Head of caudate nucleus (tissue), 42 donors: ENCODE measurements at places on chromosomes 13 and 19.
A peak's percentile ranks its signal among the peaks of the same experiment; 100 is the strongest.

DNA sequence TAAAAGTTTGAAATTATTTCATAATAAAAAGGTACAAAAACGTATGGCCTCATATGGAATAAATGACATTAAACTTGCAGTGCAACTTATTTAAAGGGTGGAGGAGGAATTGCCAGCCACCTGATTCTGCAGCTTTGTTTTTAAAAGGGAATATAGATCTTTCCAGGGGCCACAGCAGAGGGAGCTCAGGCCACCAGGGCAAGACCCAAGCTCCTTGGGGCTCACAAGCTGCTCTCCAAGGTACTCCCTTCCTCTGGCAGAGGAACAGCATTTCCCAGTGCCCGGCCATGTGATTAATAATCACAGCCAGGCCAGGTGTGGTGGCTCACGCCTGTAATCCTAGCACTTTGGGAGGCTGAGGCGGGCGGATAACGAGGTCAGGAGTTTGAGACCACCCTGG lies 6.2 kb downstream of the ACOD1 start:
- no peak for DNase-seq

GRCh38 chr19:15934332-15935078 lies at the start of gene CYP4F11:
TSS of gene CYP4F11 (minus strand) at chr19:15934529. CDS start at chr19:15934408, 121 bp downstream.
- peak; percentile 83 for DNase-seq

DNA sequence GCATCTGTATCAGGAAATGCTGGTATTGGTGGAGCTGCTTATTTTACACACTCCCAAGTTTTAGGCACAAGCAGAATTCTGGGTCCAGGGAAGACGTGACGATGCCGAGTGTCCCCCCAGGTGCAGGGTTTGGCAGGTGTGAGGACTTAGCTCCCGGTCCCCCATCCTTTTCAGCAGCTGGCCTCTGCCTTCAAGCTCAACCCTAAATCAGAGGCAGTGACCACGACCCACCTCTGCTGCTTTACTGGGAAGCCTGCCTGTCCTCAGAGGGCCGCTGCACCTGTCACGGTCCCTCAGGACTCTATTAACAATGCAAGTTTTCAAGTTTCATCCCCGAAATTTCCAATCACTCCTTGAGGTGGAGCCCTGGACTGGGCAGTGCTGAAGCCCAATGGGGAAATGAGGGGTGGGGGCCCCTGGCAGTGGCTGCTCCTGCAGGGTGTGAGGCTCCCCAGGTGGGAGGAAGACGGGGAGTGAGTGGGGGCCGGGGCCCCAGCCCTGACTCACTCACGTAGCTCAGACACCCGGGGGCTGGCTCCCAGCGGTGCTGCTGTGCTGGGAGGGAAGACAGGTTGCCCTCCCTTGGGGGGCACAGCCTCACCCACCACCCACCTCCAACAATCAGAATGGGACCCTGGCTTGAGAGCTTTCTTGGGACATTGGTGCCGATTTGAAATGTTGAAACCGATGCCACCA lies 92.6 kb upstream of the MCF2L start:
- peak; percentile 26 for DNase-seq

DNA sequence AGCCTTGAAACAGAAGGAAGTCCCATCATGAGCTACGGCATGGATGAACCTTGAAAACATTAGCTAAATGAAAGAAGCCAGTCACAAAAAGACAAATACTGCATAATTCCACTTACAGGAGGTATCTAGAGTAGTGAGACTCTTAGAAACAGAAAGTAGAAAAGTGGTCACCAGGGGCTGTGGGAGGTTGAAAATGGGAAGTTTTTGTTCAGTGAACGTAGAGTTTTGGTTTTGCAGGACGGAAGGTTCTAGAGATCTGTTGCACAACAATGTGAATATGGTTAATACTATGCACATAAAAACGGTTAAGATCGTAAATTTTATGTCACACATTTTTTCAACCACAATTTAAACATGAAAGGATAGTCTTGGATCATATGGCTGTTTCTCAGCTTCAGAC lies 11.9 kb upstream of the SLC10A2 start:
- DNase-seq, result no peak

DNA sequence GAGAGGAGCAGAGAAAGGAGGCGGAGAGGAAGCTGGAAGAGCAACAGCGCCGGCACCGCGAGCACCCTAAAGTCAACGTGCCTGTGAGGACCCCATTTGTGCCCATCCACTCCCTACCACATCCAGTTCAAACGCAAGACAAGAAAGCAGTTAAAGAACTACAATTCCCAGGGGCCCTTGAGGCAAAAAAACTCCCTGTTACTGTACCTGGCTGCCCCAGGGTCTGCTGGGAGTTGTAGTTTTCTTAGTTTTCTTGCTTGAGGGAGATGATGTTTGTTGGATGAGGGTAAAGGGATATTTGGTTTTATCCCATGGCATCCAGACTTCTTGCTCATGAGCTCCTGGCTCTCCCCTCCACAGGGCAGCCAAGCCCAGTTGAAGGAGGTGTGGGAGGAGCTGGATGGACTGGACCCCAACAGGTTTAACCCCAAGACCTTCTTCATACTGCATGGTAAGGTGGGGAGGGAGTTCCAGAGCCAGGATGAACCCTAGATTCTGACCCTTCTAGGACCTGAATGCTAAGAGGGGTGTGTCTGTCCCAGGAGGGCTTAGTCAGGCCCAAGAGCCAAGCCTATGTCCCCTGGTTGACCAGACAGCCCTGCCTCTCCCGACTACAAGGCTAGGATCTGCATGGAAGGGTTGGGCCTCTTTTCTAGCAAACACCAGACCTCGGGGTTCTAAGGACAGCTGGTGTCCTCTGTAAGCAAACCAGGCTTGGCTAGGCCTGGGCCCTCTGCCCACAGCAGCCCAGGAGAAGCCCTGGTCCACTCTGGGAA lies 13.2 kb downstream of the NUCB1 start:
- DNase-seq, result no peak

- DNase-seq, result no peak
These were observed 18.1 kb downstream of the RNASEH2B start for GRCh38 chr13:50927701-50928100.

- DNase-seq, result no peak
These were observed 7.5 kb upstream of the GPR183 start for GRCh38 chr13:99314640-99315176.

DNA sequence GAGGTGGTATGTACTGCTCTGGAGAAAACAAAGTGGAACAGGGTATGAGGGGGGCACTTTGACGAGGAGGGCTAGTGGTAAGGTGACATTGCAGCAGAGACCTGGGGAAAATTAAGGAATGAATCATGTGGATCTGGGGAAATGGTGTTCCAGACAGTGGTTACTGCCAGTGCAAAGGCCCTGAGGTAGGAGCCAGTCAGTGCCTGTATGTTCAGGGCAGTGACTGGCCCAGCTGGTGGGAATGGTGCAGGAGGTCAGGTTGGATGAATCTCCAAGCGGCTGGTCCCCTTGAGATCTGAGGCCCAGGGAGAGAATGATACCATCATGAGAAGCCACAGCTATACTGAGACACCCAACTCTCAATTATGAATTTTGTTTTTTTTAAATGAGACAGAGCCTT lies 4.9 kb downstream of the VAV1 start:
- no peak for DNase-seq

DNA sequence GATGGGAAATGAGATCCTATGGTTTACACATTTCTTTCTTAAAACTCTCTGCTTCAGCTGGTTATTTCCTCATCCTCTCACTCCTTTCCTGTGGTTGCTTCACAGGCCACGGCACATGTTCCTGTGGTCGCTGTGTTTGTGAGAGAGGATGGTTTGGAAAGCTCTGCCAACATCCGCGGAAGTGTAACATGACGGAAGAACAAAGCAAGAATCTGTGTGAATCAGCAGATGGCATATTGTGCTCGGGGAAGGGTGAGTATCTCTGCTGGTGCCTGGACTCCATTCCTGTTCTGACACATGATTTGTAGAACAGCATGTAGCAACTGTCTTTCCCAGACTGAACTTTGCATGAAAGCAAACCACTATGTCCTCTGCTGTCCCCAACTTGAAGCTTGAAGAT lies 254.2 kb downstream of the ITGBL1 start:
- no peak for DNase-seq

DNA sequence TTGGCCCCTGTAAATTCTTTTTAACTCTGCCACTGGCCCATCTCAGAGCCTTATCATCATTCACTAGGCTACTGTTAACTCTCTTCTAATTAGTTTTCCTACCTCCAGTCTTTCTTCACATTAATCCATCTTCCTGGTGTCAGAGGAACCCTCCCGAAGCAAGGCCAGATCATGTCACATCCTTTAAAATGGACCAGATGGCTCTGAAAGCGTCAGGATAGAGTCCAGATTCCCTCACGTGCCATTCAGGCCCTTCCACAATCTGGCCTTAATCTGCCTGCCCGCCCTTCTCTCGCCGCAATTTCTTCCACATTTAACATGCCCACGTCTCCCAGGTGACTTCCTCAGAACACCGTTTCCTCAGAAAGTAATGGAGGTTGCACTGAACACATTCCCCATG lies 86.5 kb downstream of the RFC3 start:
- no peak for DNase-seq

DNA sequence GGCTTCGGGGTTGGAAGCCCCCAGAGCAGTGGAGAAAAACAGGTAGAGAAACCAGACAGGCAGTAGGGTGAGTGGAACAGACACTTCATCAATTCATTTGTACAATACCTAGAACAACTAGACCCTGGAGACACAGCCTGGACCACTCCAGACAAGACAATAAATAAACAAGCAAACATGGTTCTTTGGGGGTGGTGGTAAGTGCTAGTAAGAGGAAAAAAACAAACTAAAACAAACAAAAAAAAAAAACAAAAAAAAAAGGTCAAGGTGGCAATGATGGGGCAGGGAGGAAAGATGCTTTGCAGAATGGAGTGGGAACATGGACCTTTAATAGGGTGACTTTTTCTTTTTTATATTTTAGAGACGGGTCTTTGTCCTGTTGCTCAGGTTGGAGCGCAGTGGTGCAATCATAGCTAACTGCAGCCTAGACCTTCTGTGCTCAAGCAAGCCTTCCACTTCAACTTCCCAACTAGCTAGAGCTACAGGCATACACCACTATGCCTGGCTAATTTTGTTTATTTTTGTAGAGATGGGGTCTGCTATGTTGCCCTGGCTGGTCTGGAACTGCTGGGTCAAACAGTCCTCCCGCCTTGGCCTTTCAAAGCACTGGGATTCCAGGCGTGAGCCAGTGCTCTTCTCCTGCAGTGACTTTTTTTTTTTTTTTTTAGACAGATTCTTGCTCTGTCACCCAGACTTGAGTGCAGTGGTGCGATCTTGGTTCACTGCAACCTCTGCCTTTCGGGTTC lies 3.1 kb downstream of the JUNB start:
- no peak for DNase-seq

DNA sequence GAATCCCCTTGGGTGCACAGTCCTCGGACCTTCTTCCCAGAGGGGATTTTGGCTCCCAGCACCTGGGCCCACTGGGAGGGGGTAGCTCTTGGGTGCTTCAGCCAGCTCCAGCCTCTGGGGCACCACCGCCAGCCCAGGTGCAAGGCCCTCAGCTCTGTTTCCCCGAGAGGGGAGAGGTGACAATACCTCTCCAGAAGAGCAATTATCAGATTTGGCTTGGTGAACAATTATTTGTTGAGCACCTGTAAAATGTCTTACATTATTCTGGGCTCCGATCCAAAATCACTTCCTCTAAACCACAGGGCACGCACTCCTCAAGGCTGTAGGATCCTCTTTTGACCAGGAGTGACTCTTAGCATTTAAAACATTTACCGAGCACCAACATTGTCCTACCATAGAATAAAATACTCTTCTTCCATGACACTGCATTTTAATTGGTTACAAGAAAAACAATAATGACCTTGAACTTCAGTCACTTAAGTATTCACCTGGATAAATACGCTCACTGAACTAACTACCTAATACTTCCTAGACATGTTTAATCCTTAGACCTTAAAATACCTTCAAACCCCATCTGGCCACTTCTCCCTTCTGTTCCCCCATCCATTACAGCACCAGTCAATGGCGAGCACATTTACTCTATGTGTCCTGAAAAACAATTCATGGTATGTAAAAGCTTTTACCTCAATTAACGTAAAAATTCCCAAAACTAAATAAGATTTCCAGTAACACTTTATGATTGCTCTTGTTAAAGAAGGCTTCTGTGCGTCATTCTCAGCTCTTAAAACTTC lies 54.8 kb downstream of the ABCC4 start:
- no peak for DNase-seq

DNA sequence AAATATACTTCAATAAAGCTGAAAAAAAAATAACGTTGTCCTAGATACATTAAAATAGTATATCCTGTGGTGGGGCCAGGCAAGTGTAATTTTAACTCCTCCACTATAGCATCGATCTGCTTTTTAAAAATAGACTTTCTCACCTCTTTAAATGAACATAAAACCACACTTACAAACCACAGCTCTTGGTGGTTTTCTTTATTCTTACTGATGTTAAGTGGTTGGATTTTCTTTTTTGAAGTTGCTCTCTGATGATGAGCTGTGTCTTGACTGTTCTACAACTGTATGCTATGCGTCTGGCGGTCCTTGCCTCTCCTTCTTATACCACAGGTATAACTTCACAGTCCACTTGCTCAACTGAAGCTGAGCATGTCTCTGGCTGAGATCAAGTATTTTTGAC lies 721.5 kb upstream of the KLHL1 start:
- DNase-seq, result no peak

- DNase-seq, result no peak
These were observed 167.2 kb upstream of the KLF12 start for GRCh38 chr13:74301258-74301935.

- no peak for DNase-seq
These were observed 5.3 kb downstream of the FXYD3 start for GRCh38 chr19:35120898-35121297.

- no peak for DNase-seq
These were observed 79.9 kb upstream of the RAP2A start for GRCh38 chr13:97353927-97354675.

- DNase-seq, result no peak
These were observed 123.9 kb downstream of the SLC7A1 start for GRCh38 chr13:29471551-29471950.

- no peak for DNase-seq
These were observed 20.3 kb downstream of the FBN3 start for GRCh38 chr19:8129061-8129618.

GRCh38 chr19:32688311-32688710 lies 3.3 kb upstream of the NUDT19 start:
- DNase-seq, result no peak

DNA sequence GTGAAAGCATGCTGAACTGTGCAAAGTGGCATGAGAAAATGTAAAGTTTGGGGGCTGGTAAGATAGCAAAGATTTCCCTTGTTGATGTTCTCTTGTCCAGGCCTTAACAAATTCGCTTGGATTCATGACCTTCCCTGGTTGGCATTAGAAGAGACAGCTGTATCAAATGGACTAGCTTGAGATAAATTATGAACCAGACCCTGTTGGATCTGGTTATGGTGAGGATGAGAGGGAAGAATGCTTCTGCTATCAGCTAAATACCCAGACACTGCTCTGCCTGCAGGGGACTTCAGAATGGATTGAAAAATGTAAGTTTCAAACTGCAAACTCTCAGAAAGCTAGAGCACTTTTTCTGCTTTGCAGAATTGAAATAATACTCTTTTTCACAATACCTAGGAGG lies 135.2 kb downstream of the EFNB2 start:
- no peak for DNase-seq

DNA sequence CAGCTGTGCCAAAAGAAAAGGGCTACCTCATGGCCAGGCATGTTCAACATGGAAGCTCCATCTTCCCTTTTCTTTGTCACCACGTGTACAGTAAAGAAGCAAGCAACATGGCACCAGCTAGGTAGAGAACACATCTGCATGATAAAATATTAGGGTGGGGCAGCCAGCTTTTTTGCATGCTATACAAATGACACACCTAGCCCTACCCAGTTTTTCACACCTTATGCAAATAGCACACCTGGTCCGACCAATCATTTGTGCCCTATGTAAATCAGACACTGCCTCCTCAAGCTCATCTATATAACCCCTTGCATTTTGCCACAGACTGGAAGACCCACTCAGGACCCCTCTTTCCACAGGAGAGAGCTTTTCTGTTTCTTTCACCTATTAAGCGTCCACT lies 85.5 kb downstream of the STOML3 start:
- no peak for DNase-seq
